ENCODE measurements at places on chromosomes 5 and 9.

- DNase-seq, result no peak
These were observed 16.1 kb downstream of the SLC45A2 start for GRCh38 chr5:33968211-33969005.

DNA sequence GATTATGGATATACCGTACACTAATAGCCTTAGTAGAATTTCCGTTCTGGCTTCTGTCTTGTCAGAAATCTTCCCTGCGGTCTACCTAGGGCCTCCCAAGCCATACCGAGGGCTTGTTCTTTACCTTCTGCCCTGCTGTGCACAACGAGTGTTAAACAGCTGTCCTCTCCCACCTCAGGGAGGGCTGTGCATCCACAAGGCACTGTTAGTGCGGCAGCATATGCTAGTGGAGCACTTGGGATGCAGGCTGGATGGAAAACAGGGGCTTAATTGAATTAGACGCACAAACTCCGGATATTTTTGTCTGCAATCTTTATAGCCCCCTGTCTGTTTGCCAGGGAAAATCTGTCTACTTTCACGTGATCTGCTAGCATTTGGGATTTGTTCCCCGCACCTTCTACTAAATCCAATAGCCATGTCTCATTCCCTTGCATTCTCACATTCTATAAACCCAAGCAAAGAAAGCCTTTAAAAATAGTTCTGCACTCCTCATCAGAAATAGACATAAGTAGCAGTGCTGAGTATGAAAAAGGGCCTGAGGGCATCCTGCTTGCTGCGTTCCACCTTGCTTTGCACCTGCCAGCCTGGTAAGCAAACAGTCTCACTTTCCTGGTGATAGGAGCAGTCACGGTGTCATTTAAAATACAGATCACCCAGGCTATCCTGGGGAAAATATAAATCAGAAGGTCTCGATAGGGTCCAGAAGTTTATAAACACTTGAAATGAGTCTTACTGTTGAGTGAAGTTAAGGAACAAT lies 382.6 kb downstream of the RASEF start:
- DNase-seq, result no peak

DNA sequence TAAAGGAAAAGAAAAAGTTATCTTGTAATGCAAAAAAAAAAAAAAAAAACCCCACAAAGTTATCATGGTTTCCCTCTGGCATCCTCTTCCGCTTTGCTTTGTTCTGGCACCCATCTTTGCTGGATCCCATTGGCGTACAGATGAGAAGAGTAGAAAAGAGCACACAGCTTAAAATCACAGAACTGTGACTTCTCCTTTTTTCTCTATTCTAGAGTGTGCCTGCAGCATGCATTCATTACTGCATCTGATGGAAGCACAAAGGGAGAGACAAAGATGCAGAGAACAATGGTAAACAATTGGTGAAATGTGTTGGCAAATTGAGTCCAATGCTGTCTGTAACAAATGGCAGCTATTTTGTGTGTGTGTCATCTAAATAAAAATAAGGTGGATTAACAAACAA lies 440.8 kb upstream of the PIK3R1 start:
- DNase-seq, result no peak

DNA sequence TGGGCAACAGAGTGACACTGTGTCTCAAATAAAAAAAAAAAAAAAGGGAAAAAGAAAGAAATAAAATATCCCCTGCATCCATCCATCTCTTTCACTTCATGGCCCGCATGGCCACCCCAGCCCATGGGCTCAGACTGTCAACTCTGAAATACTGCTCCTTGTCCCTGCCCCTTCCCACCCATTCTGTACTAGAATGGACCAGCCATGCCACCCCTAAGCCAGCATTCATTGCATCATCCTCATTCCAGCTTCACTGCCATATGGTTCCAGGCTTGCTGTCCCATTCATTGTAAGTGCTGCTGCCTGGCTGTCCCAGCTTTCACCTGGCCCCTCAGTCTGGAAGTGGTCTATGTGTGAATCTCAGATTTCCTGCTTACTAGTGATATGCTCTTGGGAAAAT lies 46.2 kb downstream of the SPRY4 start:
- DNase-seq, result no peak

- DNase-seq, result no peak
These were observed 25.0 kb downstream of the ABHD17B start for GRCh38 chr9:71886015-71886414.

GRCh38 chr9:107690021-107690420 lies 200.5 kb upstream of the KLF4 start:
- DNase-seq, result no peak

- peak; percentile 34 for DNase-seq
These were observed 33.9 kb downstream of the GNAQ start for GRCh38 chr9:77997611-77998284.

GRCh38 chr5:110401881-110402280 lies 324.6 kb downstream of the TMEM232 start:
- no peak for DNase-seq

- DNase-seq, result no peak
These were observed 10.2 kb downstream of the CMYA5 start for GRCh38 chr5:79699763-79700400.

DNA sequence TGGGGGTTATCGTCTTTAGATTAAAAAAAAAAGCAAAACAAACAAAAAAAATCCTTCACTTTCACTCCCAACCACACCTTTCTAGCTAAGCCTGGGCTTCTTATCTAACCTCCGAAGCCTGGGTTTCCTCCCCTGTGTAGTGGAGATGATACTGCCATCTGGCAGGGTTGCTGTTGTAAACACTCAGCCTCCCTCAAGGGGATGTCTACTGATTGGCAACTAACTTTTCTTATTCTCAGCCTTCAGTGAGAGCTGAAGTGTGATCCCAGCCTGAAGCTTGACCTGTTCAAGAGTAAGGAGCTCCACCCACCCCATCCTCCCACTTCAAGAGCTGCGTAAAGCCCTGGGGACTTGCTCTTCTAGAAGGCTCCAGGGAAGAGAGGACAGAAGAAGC lies 21.5 kb upstream of the WWC1 start:
- peak; percentile 13 for DNase-seq

- peak; percentile 46 for DNase-seq
These were observed 165.0 kb upstream of the ZNF462 start for GRCh38 chr9:106697750-106698502.

Measured in IMR-90 (cell line).